ENCODE measurements at places on chromosomes 2 and 18.

- DNase-seq: no peak
Measured at GRCh38 chr2:177578454-177578853, 185.9 kb downstream of the AGPS start.

DNA sequence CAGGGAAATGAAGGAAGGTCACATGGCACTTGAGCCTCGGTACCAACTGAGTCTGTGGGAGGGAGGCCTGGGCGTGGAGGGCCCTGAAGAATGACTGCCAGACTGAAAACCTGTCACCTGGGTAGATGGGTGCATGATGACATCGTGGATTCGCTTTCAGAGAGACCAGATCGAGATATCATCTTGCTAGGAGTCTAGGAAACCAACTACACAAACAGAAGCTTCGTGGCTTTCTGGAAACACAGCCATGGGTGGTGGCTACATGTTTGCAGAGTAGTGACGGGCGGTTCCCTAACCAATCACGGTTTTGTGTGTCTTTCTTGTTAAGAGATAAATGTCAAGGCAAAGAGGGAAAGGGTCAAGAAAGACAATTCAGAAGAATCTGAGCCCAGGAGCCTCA, 155.0 kb downstream of the EIPR1 start:
- no peak for DNase-seq

GRCh38 chr2:237227592-237228280, 142.0 kb downstream of the COPS8 start:
- DNase-seq: peak; percentile 93

DNA sequence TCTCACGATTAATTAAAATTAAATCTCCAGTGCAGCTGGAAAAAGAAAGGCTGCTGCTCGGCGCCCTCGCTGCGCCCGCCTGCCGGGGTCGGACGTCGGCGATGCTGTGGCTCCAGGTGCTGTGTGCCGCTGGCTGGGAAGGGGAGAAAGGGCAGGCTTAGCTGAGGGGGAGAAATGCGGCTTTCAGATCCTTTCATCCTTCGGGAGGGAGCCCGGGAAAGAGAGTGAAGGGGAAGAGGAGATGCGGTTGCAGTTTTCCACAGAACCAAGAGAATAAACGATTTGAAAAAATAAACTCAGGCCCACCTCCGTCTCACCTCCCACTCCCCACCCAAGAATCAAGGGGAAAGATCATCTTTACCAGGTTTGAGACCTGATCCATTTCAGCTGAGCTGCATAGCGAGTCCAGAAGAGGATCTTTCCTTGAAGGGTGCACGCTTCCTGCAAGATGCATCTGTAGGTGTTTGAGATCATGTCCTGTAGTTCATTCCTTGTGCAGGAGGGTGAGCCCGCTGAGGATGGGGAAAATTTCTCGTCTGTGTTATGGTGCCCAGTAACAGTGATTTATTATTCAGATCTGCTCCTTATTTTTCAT, 495 bp downstream of the TMEM169 start:
- DNase-seq: no peak

DNA sequence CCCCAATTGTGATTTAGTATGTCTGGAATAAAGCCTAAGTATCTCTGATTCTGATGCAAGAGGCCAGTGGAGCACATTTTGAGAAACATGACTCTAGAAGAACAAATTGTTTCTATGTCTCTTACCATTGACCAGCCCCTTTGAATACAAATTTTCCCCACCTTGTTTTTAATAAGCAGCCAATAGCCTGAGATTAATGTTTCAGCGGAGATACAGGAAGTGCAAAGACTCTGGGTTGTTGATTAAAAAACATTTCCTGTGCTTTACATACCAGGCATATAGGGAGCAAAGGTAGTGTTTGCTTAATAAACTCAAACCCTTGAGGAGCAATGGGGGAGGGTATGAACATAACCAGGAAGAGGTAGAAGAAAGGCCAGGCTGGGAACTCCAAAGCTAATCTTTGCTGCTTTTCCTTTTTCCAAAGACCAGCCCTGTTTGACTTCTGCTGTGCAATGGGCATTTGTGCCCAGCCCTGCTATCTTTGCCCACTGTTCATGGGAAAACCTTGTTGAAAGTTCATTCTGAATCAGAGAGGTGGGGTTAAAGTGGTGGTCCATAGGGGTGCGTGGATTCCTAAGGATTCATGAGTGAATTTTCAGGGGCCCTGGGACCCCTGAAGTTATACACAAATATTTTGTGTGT, 29.3 kb downstream of the UPP2 start:
- DNase-seq: no peak

- DNase-seq: no peak
Measured at GRCh38 chr18:74420926-74421325, 36.2 kb downstream of the DIPK1C start.

DNA sequence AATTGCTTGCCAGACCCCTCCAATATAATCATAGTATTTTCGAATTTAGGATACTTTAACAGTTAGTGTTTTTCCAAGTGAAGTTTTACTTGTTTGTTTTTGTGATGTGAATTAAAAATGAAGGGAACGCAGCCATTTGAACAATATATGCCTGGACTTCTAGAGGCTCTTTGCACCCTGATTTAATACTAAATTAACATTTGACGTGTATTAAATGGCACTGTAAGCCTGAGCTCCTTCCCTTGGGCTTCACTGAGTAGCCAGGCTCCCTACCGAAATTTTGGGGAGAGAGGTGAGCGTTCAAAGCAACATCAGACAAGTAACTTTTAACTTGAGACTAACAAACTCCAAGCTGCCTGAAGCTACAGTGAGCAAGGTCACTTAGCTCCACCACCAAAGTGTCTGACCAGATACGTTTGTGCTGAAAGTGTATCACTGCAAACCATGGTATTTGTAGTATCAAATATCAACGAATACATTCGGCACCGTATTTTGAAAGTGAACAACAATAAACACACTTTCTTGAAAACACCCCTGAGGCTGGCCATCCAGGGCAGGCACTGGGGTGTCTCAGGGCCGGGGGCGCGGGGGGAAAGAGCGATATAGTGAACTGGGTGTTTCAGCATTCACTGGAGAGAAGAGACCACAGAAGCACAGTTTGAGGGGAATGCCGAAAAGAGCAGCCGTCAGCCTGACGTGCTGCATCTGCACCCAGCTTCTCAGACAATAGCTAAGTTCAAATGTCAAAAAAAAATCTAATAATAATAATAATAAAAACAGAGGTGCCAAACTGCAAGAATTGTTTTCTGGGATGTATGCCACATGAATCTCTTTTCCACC, 7.7 kb upstream of the POU3F3 start:
- no peak for DNase-seq

DNA sequence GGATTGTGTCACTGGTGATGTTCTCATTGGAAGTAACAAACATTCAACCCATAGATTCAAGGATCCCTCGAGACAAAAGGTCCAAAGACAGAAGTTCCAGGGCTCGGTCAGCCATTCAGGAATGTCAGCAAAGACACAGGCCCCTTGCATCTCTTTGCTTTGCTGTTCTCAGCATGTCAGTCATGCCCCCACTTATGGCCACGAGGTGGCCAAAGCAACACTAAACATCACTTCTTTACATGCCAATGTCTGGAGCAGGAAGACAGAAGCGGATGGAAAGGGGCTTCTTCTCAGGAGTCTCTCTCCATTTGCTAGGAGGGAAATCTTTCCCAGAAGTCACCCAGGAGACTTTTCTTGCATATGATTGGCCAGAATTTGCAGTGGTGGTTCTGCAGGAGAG, 191.6 kb upstream of the SP5 start:
- DNase-seq: no peak

DNA sequence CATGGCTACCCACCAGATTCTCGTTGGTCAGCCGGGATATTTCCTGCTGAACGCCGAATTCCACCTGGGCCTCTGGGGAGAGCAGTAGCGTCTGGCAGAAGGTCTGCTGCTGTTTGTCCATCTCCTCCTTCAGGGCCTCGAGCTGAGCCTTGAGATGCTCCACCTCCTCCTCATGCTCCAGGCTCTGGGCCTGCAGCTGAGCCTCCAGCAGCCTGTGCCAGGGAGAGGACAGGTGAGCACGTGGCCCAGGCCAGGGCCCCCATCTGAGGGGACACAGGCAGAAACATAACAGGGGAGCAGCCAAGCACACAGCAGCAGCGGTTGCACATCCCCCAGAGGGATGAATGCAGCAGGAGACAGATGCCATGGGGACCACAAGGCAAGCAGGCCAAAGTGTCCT, 40.1 kb upstream of the ACAA2 start:
- DNase-seq: no peak

DNA sequence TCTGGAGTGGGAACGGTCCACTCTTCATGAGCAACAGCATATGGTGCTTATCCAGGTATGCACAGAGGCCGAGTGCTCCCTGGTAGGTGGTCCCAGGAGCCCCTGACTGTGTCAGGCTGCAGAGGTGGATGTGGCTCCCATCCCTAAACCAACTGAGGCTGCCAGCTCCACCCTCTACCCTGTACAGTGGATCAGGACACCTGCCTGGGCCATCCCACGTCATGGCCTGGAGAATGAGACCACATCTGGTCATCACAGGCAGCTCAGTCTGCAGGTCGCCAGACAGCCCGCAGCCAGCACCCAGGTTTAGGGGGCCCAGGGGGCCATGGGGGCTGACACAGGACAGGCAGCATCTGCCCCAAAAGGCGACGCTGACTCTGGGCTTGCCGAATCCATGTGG, 100.3 kb upstream of the TMEM18 start:
- DNase-seq: no peak

DNA sequence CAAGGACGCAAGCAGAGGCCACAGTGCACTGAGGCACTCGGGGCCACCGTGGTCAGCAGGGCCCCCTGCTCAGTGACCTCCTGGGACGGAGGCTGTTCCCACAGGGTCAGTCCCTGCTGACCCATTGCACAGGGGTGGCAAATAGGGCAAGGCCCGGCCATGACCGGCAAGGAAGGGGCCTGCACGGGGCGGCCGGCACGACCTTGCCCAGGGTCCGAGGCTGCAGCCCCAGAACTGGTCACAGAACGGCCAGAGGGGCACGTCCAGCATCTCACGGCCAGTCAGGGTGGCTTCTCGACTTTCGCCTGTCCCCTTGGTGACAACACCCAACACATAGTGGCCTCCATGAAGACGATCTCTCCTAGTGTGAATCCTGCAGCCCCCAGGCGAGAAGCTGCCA, 27.6 kb upstream of the OTOS start:
- DNase-seq: no peak

DNA sequence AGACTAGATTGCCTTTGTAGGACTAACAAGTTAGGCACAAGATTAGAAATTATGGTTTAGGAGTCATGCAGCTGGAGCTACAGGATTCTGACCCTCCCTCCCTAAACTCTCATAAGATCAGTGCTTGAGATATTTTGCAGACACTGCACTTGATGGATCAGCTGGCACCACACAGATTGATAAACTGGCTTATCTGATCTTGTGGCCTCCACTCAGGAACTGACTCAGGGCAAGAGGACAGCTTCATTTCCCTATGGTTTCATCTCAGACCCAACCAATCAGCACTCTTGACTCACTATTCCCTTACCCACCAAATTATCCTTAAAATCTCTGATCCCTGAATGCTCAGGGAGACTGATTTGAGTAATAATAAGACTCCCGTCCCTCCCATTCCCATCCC, 152.3 kb downstream of the DIS3L2 start:
- no peak for DNase-seq

GRCh38 chr2:42503291-42503690, 9.5 kb upstream of the KCNG3 start:
- no peak for DNase-seq

DNA sequence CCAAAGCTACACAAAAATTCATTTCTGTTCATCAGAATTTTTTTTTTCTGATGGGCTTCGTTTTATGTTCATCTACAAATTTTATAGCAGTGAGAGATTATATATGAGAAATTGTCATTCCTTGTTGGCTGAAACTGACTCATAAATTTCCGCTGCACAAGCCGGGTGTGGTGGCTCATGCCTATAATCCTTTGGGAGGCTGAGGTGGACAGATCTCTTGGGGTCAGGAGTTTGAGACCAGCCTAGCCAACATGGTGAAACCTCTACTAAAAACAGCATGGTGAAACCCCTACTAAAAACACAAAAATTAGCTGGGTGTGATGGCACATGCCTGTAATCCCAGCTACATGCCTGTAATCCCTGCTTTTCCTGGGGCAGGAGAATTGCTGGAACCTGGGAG, 72.0 kb downstream of the PLEKHM3 start:
- DNase-seq: no peak

- DNase-seq: peak; percentile 74
Measured at GRCh38 chr2:30147715-30148610, 1.2 kb downstream of the YPEL5 start.

GRCh38 chr18:79571211-79572092, 108.2 kb upstream of the CTDP1 start:
- peak; percentile 35 for DNase-seq

- no peak for DNase-seq
Measured at GRCh38 chr2:109297566-109298490, 168.8 kb downstream of the SH3RF3 start.

DNA sequence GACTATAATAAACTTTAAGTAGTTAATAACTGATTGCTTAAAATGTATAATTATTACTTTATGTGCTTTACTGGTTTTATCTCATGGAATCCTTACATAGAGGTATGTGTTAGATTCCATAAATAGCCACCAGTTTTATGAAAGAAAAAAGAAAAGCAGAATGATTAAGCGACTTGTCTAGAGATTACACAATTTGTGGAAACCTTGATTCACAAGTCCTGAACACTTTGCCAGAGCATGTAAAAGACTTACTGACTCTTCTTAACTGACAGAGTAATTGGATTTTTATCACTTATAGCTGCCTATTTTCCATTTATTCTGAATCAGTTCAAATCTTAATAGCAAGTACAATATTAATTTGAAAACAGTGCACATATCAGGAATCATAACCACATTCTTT, 448.7 kb upstream of the NETO1 start:
- no peak for DNase-seq

DNA sequence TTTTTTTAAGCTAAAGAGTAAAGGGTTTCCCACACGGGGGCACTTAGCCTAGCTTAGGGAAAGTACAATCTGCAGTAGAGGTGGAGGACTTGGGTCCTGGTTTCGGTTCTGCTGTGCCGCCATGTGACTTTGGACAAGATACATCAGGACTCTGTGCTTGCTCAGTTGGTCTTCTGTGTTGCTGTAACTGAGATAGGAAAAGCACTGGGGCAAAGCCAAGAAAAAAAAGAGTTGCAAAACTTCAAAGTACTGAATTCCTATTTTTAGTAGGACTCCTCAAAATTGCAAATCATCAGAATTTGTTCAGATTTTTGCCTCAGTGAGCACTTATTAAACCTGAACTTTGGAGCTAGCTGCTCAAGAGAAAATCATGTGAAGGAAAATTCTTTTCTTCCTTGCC, 96.3 kb upstream of the STON1 start:
- no peak for DNase-seq

GRCh38 chr2:460861-461260, 173.0 kb upstream of the ALKAL2 start:
- no peak for DNase-seq

GRCh38 chr2:227464851-227465250, 7.1 kb upstream of the AGFG1 start:
- no peak for DNase-seq

All from SJSA1 (cell line).